ENCODE measurements at places on chromosomes 12 and 14. TPM values are rescaled to one million over a fixed set of nuclear protein-coding genes. Genes with fewer than 3 reads are reported as not detected.

DNA sequence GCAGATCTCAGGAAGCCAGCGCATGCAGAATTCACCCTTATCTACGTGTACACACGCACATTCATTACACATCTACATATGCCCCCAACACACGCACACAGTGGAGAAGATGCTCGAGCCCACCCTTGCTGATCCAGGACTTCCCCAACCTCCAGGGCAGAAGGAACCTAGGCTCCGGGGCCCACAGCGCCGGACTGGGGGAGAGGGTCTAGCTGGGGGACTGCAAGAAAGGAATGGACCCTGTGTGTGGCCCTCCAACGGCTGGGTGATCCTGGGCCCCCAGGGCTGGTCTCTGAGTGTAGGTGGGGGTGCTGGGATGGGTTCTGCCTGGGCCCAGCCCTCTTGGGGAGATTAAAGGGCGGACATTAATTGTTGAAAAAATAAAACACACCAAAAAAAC is 128.1 kb upstream of the C14orf180 start:
- H3K4me3 ChIP-seq: no peak overlapping the region
- H3K27ac ChIP-seq: no peak overlapping the region
- no peaks in the 10 kb centered on the region for H3K27me3 ChIP-seq
- H3K4me1 ChIP-seq: no peaks in the 10 kb centered on the region
- no peaks in the 10 kb centered on the region for H3K36me3 ChIP-seq

DNA sequence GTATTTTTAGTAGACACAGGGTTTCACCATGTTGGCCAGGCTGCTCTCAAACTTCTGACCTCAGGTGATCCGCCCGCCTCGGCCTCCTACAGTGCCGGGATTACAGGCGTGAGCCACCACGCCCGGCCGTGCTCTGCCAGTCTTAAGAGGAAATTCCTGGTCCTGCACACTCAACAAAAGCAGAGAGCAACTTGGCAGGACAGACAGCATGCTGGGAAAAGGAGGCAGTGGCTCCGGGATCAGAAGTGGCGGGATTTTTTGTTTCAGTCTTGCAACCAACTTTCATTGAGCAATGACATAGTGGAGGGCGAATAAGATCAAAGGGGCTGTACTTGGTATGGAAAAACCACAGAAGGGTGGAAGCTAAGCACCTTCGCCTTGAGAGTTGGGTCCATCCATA is 2.1 kb downstream of the CKAP4 start:
- no peak for DNase-seq
- no peaks in the 10 kb centered on the region for H3K36me3 ChIP-seq
- no peak overlapping the region for H3K27ac ChIP-seq
- H3K4me1 ChIP-seq: peaks cover 17% of the 10 kb centered on the region
- H3K4me3 ChIP-seq: no peak overlapping the region

DNA sequence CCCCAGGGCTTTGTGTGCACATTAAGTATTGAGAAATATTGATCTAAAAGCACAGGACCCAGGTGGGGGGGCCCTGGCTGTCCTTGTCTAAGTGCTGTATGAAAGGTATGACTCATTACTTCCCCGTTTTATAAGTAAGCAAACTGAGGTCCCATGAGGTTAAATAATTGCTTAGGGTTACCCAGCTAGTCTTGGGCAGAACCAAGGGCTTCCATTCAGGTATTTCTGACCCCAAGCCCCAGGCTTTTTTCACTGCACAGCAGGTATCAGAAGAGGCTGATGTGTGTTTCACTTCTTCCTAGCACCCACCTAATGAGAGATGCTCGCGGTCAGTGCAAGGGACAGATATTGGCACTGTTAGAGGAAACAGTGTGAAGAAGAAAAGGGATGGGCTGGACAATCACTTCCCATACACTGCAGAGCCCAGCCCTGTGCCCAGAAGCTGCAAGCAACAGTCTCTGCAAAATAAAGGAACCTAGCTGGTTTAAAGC is 4.7 kb upstream of the TC2N start:
- DNase-seq: no peak
- peak overlapping the region; percentile 91 for H3K27ac ChIP-seq
- peaks cover 89% of the 10 kb centered on the region for H3K4me1 ChIP-seq
- peak overlapping the region; percentile 56 for H3K4me3 ChIP-seq

GRCh38 chr12:47226199-47226598 is 146.4 kb upstream of the AMIGO2 start:
- H3K36me3 ChIP-seq: peaks cover 8% of the 10 kb centered on the region
- no peak for DNase-seq
- H3K4me3 ChIP-seq: no peak overlapping the region

DNA sequence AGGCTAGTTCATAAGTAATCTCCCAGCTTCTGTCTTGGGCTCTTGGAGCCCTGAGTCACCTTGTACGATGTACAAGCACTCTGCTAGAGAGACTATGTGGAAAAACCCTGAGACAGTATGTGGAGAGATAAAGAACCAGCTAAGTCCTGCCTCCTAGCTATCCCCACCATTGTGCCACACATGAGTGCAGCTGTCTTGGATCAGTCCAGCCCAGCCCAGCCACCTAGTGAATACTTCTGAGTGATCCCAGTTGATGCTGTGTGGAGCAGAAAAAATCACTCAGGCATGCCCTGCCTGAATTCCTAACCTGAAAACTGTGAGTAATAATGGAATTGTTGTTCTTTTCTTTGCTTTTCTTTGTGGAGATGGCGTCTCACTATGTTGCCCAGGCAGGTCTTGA is 5.1 kb upstream of the SERPINA6 start:
- no peaks in the 10 kb centered on the region for H3K36me3 ChIP-seq
- H3K27me3 ChIP-seq: no peaks in the 10 kb centered on the region
- H3K4me3 ChIP-seq: no peak overlapping the region
- no peaks in the 10 kb centered on the region for H3K4me1 ChIP-seq

- no peak overlapping the region for H3K27ac ChIP-seq
- no peaks in the 10 kb centered on the region for H3K27me3 ChIP-seq
- no peak for DNase-seq
- H3K4me3 ChIP-seq: no peak overlapping the region
- no peaks in the 10 kb centered on the region for H3K36me3 ChIP-seq
- peaks cover 16% of the 10 kb centered on the region for H3K4me1 ChIP-seq
Observed at GRCh38 chr14:89283327-89284060, 133.5 kb downstream of the FOXN3 start.

GRCh38 chr12:130054803-130055202 is 107.5 kb upstream of the FZD10 start:
- H3K36me3 ChIP-seq: no peaks in the 10 kb centered on the region
- no peak for DNase-seq
- no peaks in the 10 kb centered on the region for H3K4me1 ChIP-seq
- no peak overlapping the region for H3K4me3 ChIP-seq
- H3K27me3 ChIP-seq: no peaks in the 10 kb centered on the region

DNA sequence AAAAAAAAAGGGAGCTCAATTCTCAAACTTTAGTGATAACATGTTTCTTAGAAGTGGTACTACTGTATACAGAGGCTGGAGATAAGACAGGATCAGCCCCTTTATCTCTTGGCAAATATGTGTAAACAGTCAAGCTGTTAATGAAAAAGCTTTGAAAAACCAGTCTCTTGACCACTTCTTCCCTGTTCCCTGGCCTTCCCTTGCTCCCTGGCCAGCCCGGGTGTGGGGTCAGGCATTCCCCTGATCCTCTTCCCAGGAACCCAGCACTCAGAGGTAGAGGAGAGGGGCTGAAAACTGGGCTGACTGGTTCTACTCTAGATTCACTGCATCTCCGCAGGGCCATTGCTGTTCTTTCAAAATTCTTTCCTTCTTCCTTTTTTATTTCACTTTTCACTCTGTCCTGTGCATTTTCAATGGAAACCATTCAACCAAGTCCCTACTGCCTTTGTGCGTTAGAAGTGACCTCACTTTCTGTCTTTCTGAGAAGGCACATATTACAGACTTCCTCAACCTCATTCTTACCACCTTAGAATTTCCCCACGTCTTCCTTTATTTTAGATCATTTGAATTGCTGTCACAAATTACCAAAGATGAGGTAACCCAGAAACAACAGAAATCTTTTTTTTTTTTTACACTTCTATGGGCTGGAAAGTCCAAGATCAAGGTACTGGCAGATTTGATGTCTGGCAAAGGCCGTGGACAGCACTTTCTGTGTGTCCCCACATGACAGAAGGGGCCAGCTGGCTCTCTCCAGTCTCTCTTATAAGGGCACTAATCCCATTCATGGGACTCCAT is 5.7 kb downstream of the GNG2 start:
- peaks cover 57% of the 10 kb centered on the region for H3K4me1 ChIP-seq
- no peaks in the 10 kb centered on the region for H3K27me3 ChIP-seq
- DNase-seq: no peak
- H3K27ac ChIP-seq: peak overlapping the region; percentile 50

DNA sequence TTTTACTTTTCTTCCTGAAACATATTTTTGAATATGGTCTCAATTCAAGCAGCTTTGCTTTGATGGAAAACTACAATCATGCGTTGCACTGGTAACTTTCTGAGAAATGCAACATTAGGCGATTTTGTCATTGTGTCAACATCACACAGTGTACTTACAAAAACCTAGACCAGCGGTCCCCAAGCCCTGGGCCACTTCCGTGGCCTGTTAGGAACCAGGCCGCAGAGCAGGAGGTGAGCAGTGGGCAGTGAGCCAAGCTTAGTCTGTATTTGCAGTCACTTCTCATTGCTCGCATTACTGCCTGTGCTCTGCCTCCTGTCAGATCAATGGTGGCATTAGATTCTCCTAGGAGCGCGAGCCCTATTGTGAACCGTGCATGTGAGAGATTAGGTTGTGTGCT is 163.7 kb upstream of the NOVA1 start:
- H3K4me3 ChIP-seq: no peak overlapping the region
- H3K27ac ChIP-seq: no peak overlapping the region
- no peaks in the 10 kb centered on the region for H3K36me3 ChIP-seq
- no peak for DNase-seq
- H3K27me3 ChIP-seq: no peaks in the 10 kb centered on the region

DNA sequence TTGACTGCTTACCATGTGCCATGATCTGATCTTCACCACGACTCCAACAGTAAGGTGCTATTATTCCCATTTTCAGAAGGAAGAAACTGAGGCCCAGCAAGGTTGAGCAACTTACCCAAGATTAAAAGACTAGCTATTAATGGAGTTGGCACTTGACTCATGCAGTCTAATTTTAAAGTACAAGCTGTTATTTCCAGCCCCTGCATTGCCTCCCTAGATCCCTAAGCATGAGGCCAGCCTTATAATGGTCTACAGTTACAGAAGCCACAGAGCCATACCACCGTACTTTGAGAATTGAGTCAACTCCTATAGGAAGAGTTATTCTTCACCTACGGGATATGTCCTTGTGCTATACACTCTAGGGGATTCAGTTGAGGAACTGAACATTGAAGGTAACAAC is 66.7 kb upstream of the RBM19 start:
- H3K27ac ChIP-seq: no peak overlapping the region
- H3K36me3 ChIP-seq: no peaks in the 10 kb centered on the region
- no peak overlapping the region for H3K4me3 ChIP-seq

GRCh38 chr12:93638954-93639353 is 38.2 kb upstream of the CRADD start:
- DNase-seq: no peak
- no peaks in the 10 kb centered on the region for H3K27me3 ChIP-seq
- no peak overlapping the region for H3K4me3 ChIP-seq
- H3K27ac ChIP-seq: no peak overlapping the region

DNA sequence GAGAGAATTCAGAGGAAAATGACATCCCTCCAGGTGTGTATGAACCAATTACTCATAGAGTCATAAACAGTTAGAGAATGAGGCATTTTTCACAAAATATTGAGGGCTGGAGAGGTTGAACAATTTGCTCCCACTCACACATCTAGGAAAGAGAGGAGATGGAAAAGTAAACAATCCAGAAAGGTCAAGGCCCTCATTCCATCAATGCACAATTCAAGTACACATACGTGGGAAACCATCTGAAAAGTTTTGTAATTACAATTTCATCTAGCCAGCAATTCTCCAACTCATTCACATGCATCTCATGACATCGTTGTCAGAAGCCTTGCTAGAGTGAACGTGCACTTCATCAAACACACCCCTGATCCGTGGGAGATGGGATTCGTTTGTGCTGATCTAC is 15.7 kb upstream of the BCL2L14 start:
- DNase-seq: no peak
- H3K27ac ChIP-seq: no peak overlapping the region
- H3K4me3 ChIP-seq: no peak overlapping the region
- H3K27me3 ChIP-seq: no peaks in the 10 kb centered on the region

DNA sequence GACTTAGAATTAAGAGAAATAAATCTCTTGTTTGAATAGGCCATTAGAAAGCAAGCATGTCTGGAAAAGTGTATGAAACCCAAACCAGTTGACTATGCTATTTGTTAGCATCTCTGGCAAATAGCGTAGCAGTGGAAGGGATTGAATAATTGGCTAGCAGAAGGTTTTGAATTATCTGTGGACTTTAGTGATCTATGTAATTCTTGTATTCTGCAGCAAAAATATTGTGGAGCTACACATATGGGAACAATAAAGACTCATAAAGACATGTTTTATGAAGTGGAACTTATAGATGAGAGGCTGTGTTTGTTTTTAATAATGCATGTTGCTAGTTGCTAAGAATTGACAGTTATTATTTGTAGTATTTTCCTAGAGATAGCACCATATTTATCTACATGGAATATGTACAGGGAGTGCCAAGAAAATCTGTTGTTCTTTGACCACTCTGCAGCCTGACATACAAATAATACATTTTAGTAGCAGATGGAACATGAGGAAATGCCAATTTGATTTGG is 4.7 kb downstream of the SRGAP1 start:
- H3K36me3 ChIP-seq: no peaks in the 10 kb centered on the region
- no peak overlapping the region for H3K27ac ChIP-seq
- peaks cover 7% of the 10 kb centered on the region for H3K27me3 ChIP-seq
- no peak for DNase-seq
- no peaks in the 10 kb centered on the region for H3K4me1 ChIP-seq

GRCh38 chr12:54053751-54054741 is at the start of gene HOXC4:
Gene HOXC4, plus strand, starts transcription at chr12:54053835. Its CDS starts 88 bp downstream, at chr12:54053923.
- DNase-seq: no peak
- peaks cover 23% of the 10 kb centered on the region for H3K4me1 ChIP-seq
- H3K4me3 ChIP-seq: peak within 1 kb of the TSS; percentile 63

- no peak overlapping the region for H3K27ac ChIP-seq
- H3K36me3 ChIP-seq: no peaks in the 10 kb centered on the region
- DNase-seq: no peak
Observed at GRCh38 chr12:97559267-97559666, 96.7 kb downstream of the RMST start.

- H3K27ac ChIP-seq: peak overlapping the region; percentile 85
- H3K27me3 ChIP-seq: no peaks in the 10 kb centered on the region
- peak overlapping the region; percentile 89 for H3K4me3 ChIP-seq
- H3K4me1 ChIP-seq: peaks cover 17% of the 10 kb centered on the region
- DNase-seq: no peak
Observed at GRCh38 chr12:79934281-79935020, 446 bp downstream of the PPP1R12A start.

The DDN gene
- total RNA-seq: not detected

The DDHD1 gene
- total RNA-seq: 55.5 TPM

The SLC7A8 gene
- 2.5 TPM for total RNA-seq

The TOMM20L gene
- total RNA-seq: not detected

The C12orf50 gene
- 0.16 TPM for total RNA-seq

The PCED1B gene
- total RNA-seq: 68.1 TPM

The KRT86 gene
- 1.8 TPM for total RNA-seq

The PEX5 gene
- 24.4 TPM for total RNA-seq

The KRT3 gene
- not detected for total RNA-seq
